Stimulated activated CD8-positive, alpha-beta memory T cell treated with anti-CD3 and anti-CD28 coated beads, Interleukin-4, amount 100 ng/mL, for 1 hour (primary cell): ENCODE measurements at places on chromosomes 3 and 15.

GRCh38 chr3:13009132-13009945 lies 63.9 kb downstream of the IQSEC1 start:
- no peak for DNase-seq

DNA sequence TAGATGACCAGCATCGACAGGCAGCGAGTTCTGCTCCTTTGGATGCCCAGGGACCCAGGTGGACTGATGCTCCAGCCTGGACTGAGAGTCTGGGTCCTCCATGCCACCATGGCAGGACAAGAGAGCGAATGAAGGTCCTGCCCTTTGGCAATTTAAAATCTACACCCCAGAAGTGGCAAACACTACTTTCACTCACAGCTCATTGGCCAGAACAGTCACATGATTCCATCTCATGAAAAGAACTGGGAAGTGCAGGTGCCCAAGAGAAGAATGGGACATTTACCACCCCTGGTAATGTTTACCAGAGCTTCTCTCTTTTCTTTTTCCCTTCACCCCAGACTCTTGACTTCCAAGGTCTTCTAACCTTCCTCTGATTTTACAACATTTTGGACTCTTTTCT lies 87.8 kb upstream of the SLCO3A1 start:
- no peak for DNase-seq

GRCh38 chr3:102488331-102488730 lies 53.5 kb downstream of the ZPLD1 start:
- no peak for DNase-seq

GRCh38 chr3:16294844-16295243 lies 29.8 kb downstream of the OXNAD1 start:
- DNase-seq = no peak

- DNase-seq = no peak
Measured at GRCh38 chr3:124019291-124019690, 27.4 kb upstream of the ROPN1 start.

- DNase-seq = no peak
Measured at GRCh38 chr3:27228805-27229204, 140.4 kb downstream of the NEK10 start.

GRCh38 chr15:68234060-68234459 lies 4.5 kb upstream of the CLN6 start:
- DNase-seq = no peak

DNA sequence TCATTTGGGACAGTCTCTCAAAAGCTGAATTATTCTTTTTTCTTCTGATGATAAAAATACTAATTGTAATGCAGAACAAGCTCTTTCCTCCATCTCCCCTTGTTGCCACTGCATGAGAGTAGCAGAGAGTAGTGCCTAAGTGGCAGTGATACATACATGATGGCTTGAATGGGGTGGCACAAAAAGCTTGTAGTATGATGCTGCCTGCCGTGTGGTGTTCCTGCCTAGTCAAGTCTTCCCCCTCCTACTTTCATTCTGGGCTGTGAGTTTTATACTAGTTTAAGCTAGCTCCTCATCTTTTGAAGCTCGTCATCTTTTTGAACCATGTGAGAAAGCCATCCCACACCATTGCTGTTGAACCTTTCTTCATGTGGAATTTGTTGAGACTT lies 230.5 kb downstream of the NFKBIZ start:
- no peak for DNase-seq

DNA sequence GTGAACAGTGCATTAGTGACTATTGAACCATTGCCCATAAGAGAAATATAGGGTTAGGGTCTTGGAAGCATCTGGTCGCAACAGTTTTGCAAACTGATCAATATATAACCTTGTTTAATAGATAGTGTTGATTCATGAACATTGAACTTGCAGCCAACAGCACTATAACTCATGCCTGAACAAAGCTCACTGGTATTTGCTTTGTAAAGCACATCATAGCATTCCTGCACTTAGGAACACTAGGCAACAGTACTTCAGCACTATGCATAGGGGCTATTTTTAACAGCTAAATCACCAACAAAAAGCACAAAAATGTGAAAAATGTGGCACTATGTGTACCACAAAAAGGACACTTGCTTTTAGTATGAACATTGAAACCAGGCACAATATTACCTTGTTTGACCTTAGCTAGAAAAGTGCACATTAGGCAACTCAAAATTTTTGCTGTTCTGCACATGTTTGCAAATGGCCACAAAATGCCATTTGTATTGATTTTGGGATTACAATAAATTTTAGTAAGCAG lies 68.0 kb downstream of the OXNAD1 start:
- DNase-seq = no peak

DNA sequence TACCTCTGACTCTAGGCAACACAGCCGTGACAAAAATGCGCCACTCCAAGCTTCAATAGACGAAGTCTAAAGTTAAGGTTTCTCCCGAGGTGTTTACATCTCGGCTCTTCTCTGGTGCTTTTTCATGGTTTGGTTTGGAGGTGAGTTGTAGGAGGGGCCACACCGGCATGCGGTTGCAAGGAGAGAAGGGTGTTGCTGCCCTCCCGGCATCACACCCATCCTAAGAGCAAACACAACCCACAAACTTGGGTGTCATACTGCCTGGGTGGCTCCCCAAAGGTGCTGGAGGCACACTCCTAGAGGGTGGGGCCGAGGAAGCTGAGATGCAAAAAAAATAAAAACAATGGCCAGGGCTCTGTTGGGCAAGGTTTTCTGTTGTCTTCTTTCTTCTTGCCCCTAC lies 225.2 kb upstream of the ICE2 start:
- no peak for DNase-seq

DNA sequence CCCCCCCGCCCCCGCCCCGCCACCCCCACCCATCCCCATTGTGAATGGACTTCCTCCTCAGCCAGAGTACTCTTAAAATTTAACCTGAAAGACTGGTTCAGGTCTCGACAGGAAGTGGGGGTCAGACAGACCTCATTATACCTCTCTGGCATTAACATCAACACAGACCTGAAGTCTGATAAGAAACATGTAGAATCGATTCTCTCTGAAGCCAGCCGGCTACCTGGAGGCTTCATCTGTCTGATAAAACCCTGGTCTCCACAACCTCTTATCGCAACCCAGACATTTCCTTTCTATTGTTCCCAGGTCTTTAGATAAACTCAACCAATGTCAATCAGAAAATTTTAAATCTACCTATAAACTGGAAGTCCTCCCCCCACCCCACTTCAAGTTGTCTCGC lies 42.6 kb downstream of the SLCO2A1 start:
- DNase-seq = no peak

- no peak for DNase-seq
Measured at GRCh38 chr3:170056710-170057454, 19.1 kb downstream of the GPR160 start.

DNA sequence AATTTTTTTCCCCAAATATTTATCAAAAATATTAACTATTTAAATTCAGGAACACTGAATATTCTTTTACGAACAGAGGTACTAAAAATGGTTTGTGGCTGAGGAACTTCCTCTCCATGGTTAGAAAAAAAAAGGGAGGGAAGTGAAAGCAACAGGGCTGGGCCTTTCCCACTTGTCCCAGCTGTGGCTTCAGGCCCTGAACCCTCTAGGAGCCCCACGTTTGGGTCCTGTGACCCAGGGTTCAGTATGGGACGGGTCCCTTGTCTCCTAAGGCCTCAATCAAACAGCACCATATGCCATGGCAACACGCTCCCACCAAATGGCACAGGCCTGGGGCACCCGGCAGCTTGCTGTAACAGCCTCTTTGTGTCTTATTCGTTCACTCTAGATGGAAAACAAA lies 32.4 kb downstream of the POC1A start:
- no peak for DNase-seq

DNA sequence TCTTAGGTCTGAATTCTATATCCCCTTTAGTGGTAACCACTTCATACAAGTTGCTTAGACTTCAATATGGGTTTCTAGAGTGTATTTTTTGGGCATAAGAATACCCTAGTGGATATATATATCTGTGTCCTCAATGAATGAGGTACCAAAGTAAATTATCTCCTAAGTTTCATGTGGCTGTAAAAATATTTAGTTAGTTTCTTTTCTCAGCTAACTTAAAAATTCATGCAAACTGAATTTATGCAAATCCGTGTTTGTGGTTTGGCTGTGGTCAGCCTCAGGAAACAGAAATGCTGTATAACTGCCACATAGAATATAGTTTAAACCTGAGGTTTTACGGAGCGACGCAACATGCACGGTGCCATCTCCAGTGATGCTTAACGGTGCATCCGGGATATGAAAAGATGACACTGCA lies 80.3 kb downstream of the PEX5L start:
- DNase-seq = no peak

DNA sequence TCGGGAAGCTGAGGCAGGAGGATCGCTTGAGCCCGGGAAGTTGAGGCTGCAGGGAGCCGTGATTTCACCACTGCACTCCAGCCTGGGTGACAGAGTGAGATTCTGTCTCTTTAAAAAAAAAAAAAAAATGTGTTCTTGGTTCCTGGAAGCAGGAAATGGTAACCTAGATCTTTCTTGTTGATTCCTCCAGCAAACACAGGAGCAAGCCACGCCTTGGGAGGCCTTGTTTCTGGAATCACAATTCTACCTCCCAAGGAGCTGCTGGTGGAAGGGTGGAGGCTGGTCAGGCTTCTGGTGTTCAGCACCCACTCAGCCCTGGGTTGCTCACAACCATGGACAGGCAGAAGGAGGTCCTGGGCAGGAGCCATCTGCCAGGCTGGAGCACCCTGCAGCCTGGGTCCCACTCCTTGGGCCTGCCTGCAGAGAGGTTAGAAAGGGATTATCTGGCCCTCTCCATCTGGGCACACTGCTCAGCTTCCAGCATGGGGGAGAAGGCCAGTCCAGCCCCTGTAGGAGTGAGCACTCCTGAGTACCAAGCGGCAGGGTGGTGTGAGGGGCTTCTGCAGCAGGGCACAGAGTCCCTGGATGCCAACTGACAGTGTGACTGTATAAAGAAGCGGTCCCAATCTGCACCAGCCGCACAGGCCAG lies 65.6 kb downstream of the ABTB1 start:
- no peak for DNase-seq

DNA sequence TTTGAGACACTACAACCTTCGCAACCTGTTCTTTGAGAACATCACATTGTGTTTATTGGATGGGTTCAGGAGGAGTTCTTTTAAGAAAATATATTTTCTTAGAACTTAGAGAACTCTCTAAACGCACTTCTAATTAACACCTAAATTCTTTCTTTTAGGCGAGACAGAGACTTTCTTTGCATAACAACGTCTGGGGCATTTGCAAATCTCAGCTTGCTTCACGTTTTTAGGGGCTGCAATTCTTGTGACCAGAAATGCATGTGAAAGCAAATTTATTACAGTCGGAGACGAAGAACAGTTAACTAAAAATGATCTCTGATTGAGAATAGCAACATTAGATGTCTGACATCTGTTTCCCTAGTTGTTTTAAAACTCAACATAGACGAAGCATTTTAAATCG lies 568.3 kb upstream of the ZNF717 start:
- no peak for DNase-seq

DNA sequence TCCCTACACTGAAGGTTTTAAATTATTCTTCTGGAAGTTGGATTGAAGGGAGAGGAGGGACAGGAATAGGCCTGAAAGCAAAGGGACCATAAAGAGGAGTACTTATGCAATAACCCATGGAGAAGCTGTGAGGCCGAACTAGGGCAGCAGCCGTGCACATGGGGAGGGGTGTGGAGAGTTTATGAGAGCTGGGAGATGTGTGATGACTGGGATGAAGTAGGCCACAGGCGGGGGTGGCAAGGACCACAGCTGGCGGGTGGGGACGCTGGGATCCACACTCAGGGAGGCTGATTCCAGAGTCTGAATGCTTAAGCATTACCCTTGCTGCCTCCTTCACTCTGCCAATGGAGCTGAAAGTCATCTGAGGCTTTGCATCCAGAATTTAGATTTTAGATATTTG lies 123.8 kb downstream of the ARNT2 start:
- DNase-seq = no peak

DNA sequence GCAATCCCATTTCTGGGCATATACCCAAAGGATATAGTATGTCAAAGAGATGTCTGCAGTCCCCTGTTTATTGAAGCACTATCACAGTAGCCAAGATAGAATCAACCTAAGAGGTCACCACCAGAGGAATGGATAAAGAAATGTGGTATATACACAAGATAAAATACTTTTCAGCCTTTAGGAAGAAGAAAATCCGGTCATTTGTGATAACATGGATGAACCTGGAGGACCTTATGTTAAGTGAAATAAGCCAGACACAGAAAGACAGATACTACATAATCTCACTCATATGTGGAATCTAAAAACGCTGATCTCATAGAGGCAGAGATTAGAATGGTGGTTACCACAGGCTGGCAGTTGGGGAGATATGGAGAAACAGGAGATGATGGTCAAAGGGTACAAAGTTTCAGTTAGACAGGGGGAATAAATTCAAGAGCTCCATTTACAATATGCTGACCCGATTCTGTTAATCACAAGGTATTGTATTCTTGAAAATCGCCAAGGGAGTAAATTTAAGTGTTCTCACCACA lies 195.8 kb downstream of the MTHFS start:
- DNase-seq = no peak

DNA sequence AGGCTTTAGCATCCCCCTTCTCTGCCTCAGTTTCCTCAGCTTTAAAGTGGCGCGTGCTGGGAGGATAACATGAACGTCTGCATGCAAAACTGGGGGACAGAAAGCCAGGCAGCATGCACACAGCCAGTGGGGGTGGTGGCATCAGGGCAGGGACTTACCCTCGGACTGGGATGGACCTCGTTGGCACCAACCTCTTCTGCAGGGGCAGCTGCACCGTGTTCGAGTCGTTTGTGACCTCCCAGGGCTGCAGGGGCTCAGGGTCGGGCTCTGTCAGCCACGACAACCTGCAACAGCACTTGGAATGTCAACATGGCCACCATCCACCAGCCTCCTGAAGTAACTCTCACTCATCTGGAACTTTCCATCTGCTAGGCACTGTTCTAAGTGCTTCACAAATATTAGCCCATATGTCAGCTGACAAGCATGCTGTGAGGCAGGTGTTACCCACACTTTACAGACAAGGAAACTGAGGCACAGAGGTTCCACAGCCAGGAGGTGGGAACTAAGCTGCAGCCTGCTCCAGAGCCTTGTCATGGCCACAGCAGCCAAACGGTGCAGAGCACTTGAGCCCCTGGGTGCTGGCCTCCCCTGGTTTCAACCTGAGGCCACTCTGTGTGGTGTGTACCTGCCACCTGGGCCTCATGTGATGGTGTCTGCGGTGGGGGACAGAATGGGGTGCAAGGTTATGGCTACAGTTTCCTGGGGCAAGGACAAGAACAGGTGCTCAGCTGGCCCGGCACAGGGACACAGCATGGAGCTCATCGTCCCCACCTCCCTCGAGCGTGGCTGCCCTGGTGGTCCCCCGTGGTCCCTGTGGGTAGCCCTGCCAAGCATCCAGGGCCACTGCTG lies 6.7 kb downstream of the C3orf22 start:
- no peak for DNase-seq

- no peak for DNase-seq
Measured at GRCh38 chr3:23202203-23202920, 765 bp upstream of the UBE2E2 start.
